Stimulated activated CD4-positive, alpha-beta T cell treated with anti-CD3 and anti-CD28 coated beads, Interleukin-4, amount 100 ng/mL, for 4 hours (primary cell): ENCODE measurements at places on chromosomes 12 and 14.

GRCh38 chr14:51535443-51536044, 116.2 kb upstream of the FRMD6 start:
- no peak for DNase-seq

GRCh38 chr12:2376908-2377657, 324.3 kb downstream of the CACNA1C start:
- no peak for DNase-seq

DNA sequence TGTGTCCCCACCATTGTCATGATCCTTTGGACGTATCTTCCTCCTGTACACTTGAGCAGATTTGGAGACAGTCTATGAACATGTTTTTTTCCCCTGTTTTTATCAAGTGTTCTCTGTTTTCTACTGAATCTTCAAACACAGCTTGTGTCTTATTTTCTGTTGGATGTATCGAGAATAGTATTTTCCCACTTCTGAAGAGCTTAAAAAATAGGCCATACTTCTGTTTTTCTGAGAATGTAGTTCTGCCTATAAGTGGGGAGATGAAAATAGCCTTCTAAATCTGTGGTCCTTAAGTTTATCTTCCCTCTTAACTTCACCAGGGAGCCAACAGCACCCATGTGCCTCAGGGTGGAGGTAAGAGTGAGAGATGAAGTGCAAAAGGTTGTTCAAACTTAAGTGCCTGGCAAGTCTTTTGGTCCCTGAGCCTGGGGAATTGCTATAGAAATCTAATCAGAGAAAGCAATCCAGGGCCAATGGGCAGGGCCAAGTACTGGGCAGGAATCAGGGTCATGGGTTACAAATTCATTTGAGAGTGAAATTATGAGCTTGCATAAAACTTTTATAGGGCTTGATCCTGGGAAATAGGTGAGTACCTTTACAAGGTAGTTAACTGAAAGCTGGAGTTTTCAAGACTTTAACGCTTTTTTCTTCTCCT, 58.9 kb downstream of the ARF6 start:
- DNase-seq = no peak

GRCh38 chr12:70759161-70759918, 122.1 kb upstream of the PTPRB start:
- no peak for DNase-seq

GRCh38 chr12:94571556-94571955, 78.8 kb downstream of the TMCC3 start:
- DNase-seq = no peak

DNA sequence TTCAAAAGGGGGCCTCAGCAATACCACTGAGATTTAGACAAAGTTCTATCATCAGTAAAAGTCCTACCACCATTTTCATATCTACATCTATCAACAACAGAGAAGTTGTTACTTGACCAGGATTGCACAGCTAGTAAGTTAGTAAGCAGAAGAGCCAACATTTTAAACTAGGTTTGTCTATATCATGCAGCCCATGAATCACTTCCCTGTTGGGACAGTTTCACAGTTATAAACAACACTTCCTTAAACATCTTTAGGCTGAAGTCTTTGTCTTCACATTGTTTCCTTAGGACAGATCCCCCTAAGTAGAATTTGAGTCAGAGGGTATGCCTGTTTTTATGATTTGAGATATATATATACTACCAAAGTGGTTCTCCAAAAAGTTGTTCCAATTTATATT, 68.5 kb downstream of the DAO start:
- DNase-seq = no peak

DNA sequence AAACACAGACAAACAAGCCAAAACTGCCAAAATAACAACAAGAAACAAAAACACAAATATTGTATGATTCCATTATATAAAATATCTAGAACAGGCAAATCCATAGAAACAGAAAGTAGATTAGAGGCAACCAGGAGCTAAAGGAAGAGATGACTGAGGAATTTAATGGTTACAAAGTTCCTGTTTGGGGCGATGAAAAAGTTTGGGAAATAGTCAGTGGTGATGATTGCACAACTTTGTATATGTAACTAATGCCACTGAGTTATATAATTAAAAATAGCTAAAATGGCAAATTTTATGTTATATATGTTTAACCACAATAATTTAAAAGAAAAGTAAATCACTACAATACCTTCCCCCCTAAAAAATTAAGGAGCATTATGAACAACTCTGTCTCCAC, 24.5 kb downstream of the GNPTAB start:
- DNase-seq = no peak

DNA sequence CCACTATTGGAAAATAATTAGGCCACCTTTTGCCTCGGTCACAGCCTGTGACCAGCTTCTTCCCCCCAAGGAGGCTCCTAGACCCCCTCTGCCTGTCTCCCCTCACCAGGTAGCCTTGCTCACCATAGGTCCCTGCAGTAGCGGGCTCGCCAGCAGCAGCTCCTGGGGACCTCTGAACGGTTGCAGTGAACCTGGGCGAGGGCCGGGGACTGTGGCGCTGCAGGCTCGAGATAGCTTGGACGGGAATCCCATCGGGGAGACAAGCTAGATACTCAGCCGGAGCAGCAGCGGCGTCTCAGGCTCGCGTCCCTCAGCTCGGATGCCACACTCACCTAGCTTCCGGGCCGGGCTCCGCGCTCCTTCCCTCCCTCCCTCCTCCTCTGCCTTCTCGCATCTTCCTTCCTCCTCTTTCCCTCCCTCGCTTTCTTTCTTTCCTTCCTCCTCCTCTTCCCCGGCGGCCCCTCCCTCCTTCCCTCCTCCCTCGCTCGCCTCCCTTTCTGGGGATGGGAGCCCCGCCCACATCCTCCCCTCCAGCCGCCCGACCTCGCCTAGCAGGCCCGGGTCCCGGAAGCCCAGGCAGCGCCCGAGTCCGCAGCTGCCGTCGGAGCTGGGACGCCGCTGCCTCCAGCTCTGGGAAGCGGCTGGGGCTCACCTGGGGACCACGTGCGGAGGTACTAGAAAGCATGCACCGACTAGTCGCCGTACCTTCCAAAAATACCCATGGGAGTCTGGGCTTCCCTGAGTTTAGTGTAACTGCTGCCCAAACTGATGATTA, at the start of gene BMP4:
TSS of gene BMP4 (minus strand) at position 399 of the 775 bp plus-strand sequence. CDS start 4,603 bp downstream, outside the sequence.
- no peak for DNase-seq
